ENCODE measurements at places on chromosomes 5 and 9. TPM values are rescaled to one million over a fixed set of nuclear protein-coding genes. Genes with fewer than 3 reads are reported as not detected.

DNA sequence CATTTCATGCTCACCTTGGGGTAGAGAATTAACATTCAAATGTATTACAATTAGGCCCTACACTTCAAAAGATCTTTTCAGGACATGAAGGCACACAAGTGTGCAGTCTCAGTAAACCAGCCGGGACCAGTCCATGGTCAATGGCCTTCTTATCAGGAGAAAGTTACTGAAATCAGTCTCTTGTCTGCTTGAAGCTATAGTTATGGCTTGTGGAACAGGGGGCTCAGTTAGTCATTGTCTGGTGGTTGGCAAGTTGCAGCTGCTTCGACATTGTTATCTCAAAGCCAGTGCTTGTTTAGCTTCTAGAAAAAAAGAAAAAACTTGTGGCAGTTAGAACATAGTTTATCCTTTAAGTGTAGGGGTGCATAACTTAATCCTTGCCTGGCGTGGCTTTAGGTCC lies 213.1 kb upstream of the ACO1 start:
- no peaks in the 10 kb centered on the region for H3K4me1 ChIP-seq
- H3K36me3 ChIP-seq, result no peaks in the 10 kb centered on the region
- H3K27me3 ChIP-seq, result no peaks in the 10 kb centered on the region
- no peak for DNase-seq
- no peak overlapping the region for H3K27ac ChIP-seq

- H3K36me3 ChIP-seq, result no peaks in the 10 kb centered on the region
- H3K4me1 ChIP-seq, result no peaks in the 10 kb centered on the region
- H3K27ac ChIP-seq, result no peak overlapping the region
- H3K27me3 ChIP-seq, result no peaks in the 10 kb centered on the region
- H3K4me3 ChIP-seq, result no peak overlapping the region
Observed at GRCh38 chr9:101242651-101243050, 142.2 kb downstream of the BAAT start.

- no peaks in the 10 kb centered on the region for H3K36me3 ChIP-seq
- H3K4me1 ChIP-seq, result peaks cover 10% of the 10 kb centered on the region
- H3K27me3 ChIP-seq, result no peaks in the 10 kb centered on the region
- H3K27ac ChIP-seq, result no peak overlapping the region
Observed at GRCh38 chr5:54013556-54014194, 296.7 kb downstream of the ARL15 start.

SELENOP gene
- 17.0 TPM for total RNA-seq

TTC16 gene
- not detected for total RNA-seq

GRCh38 chr5:2044041-2044440 lies 161.3 kb upstream of the IRX4 start:
- DNase-seq, result no peak
- no peak overlapping the region for H3K4me3 ChIP-seq
- H3K27ac ChIP-seq, result no peak overlapping the region
- no peaks in the 10 kb centered on the region for H3K36me3 ChIP-seq
- H3K4me1 ChIP-seq, result no peaks in the 10 kb centered on the region
- no peaks in the 10 kb centered on the region for H3K27me3 ChIP-seq

DNA sequence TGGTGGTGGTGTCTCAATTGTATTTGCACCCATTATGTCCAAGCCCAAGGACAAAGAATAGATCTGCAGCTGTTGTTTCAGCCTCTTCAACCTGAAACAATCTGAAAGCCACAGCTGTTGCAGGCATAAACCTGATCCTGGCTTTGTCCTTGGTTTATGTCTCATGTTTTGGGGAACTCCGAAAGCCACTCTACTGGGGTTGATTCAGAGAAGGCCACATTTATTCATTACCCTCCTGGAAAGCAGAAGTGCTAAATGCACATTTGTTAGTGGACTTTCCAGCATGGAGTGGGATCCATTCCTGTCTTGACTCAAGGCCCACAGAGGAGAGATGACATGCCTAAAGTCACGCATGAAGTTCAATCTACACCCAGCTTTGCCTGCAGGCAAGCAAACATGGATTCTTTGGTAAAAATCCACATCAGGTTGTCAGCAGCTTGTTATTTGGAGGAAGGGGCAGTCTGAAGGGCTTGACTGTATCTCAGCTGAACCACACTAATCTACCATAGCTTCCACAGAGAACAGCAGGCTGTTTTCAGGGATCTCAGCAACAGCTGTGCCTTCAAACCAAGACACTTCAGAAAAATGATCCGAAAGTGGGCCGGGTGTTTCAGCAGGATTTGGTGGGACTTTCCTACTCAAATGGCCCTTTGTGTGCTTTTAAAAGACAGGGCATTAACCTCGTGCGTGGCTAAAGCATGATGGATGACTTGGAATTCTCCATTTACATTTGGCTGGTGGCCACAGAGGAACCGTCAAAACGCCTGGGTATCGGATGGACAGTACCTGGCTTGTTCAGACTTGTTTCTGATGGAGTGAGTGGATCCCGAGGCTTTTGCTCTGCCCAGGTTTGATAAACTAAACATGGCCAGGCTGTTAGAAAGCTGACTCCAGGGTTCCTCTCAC lies 36.2 kb upstream of the ADAM19 start:
- H3K36me3 ChIP-seq, result no peaks in the 10 kb centered on the region

SPAAR gene
- total RNA-seq, result not detected

DNA sequence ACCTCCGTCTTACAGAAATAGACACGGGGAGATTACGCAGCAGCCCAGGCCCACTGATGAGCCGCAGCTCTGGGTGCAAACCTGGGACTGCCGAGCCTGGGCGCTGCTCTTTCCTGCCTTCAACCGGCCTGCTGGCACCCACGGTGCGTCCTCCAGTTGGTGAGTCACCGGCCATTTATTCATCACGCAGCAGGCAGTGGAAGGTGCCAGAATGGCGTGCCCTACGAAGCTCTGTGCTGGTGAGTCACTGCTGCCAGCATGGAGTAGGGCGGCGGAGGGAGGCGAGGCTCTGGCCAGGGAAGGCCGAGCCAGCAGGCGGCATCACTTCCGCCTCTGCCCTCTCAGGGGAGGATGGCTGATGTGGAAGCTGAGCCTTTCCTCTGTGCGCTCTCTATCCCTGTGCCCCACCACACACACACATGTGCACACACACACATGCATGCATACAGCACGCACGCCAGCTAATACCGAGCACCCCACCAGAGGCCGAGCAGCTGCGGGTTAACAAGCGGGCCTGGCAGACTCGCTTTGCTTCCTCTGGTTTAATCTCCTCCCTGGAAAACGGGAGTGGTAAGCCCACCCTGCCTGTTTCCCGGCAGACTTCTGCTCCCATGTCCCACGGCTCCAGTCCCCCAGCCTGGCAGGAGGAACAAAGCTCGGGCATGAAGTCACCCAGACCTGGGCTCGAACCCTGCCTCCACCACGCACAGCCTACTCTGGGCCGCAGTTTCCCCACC lies 39.2 kb downstream of the OLFM1 start:
- H3K36me3 ChIP-seq, result no peaks in the 10 kb centered on the region
- no peaks in the 10 kb centered on the region for H3K4me1 ChIP-seq
- no peak for DNase-seq
- no peak overlapping the region for H3K27ac ChIP-seq
- no peak overlapping the region for H3K4me3 ChIP-seq
- H3K27me3 ChIP-seq, result no peaks in the 10 kb centered on the region

GRCh38 chr9:121838746-121839669 lies 187.6 kb downstream of the DAB2IP start:
- no peaks in the 10 kb centered on the region for H3K27me3 ChIP-seq
- DNase-seq, result peak; percentile 49
- H3K27ac ChIP-seq, result no peak overlapping the region
- no peaks in the 10 kb centered on the region for H3K4me1 ChIP-seq
- no peaks in the 10 kb centered on the region for H3K36me3 ChIP-seq

SH2D3C gene
- total RNA-seq, result 6.4 TPM

C5orf24 gene
- 19.6 TPM for total RNA-seq

DNA sequence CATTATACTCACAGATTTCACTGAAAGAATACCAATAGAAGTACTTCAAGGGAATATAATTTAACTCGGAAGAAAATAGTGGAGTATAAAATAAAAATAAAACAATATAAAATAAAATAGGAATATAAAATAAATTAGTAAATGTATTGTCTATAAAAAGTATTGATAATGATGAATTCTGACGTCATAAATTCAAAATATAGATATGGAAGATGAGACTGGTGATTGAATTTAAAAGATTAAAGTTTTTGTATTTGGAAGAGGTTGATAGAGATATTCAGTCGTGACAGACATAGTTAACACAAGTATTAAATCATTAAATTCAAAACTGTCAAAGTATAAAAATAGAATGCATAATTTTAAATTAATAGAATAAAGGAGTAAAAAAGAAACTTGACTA lies 964.9 kb upstream of the C9orf72 start:
- H3K4me3 ChIP-seq, result no peak overlapping the region
- H3K36me3 ChIP-seq, result no peaks in the 10 kb centered on the region
- no peaks in the 10 kb centered on the region for H3K4me1 ChIP-seq
- no peak for DNase-seq
- H3K27ac ChIP-seq, result no peak overlapping the region
- no peaks in the 10 kb centered on the region for H3K27me3 ChIP-seq

- no peak overlapping the region for H3K27ac ChIP-seq
- peaks cover 8% of the 10 kb centered on the region for H3K4me1 ChIP-seq
- DNase-seq, result no peak
- H3K27me3 ChIP-seq, result no peaks in the 10 kb centered on the region
- H3K36me3 ChIP-seq, result no peaks in the 10 kb centered on the region
Observed at GRCh38 chr9:126932871-126933321, 18.3 kb downstream of the RALGPS1 start.

GRCh38 chr5:164345173-164345849 lies 839.9 kb downstream of the MAT2B start:
- H3K27ac ChIP-seq, result no peak overlapping the region
- no peaks in the 10 kb centered on the region for H3K27me3 ChIP-seq
- H3K36me3 ChIP-seq, result no peaks in the 10 kb centered on the region
- no peak for DNase-seq
- H3K4me3 ChIP-seq, result no peak overlapping the region
- no peaks in the 10 kb centered on the region for H3K4me1 ChIP-seq

DNA sequence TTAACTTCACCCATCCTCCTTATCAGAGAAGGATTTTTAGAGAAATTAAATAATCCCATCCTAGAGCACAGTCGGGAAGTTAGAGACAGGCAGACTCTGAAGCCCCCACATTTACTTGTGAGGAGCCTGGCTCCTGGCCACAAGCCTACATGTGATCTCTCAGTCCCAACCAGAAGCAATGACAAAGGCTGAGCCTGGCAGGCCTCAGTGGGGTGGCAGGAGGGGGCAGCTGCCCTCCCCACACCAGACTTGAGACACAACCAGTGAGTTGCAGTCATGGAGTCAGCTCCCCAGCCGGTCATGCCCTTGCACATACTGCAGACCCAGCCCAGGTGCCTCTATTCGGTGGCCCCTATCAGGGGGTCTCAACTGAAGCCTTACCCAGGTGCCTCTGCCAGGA lies 11.0 kb downstream of the NAIF1 start:
- no peak overlapping the region for H3K4me3 ChIP-seq
- H3K4me1 ChIP-seq, result no peaks in the 10 kb centered on the region
- no peaks in the 10 kb centered on the region for H3K36me3 ChIP-seq
- no peaks in the 10 kb centered on the region for H3K27me3 ChIP-seq
- no peak overlapping the region for H3K27ac ChIP-seq

- DNase-seq, result no peak
- no peak overlapping the region for H3K27ac ChIP-seq
- peaks cover 8% of the 10 kb centered on the region for H3K4me1 ChIP-seq
- no peaks in the 10 kb centered on the region for H3K36me3 ChIP-seq
- no peaks in the 10 kb centered on the region for H3K27me3 ChIP-seq
- H3K4me3 ChIP-seq, result no peak overlapping the region
Observed at GRCh38 chr5:137566780-137567179, 67.7 kb upstream of the SPOCK1 start.

DNA sequence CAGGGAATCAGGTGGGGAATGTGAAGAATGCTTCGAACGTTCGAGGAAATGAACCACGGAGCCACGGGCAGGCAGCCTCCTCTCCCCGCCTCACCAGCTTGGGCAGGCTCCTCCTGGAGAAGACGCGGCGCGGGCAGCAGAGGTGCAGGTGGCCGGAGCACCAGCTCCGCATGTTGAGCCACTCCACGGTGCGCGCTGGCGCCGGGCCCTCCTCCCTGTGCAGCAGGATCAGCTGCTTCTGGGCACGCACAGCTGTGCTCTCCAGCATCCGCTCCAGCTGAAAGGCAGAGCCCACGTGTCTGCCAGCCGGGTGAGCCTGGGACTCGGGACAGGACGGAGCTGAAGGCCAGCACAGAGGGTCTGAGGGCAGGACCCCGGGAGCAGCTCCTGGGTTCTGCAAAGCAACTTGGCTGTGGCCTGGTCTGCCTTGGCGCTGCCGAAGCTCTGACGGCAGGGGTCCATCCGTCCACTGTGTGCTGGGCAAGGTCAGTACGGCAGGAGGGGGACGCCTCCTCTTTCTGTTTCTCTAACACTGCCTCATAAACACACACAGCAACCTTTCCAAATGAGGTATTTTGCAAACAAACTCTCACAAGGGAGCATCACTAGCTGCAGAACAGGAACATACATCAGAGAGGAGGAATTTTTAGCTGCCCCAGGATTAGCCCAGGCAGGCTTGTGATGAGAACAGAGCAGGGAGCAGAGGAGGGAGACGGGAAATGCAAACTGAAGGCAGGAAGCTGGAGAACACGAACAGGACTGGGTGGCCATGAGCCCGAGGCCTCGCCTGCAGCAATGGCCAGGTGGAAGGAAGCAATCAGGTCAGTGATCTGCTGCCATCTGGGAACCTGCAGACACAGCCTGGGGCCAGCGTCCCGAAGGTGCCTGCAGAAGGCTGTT lies 20.1 kb upstream of the NSMF start:
- no peaks in the 10 kb centered on the region for H3K4me1 ChIP-seq
- no peaks in the 10 kb centered on the region for H3K27me3 ChIP-seq
- DNase-seq, result no peak

GRCh38 chr5:130651440-130651839 lies 513.6 kb downstream of the HINT1 start:
- H3K36me3 ChIP-seq, result no peaks in the 10 kb centered on the region
- H3K4me1 ChIP-seq, result peaks cover 2% of the 10 kb centered on the region
- no peak overlapping the region for H3K27ac ChIP-seq
- H3K27me3 ChIP-seq, result no peaks in the 10 kb centered on the region

- 0 out of 2 replicates have a peak, but pooled peaks cover 4% of the 10 kb centered on the region for H3K4me1 ChIP-seq
- DNase-seq, result no peak
- no peaks in the 10 kb centered on the region for H3K27me3 ChIP-seq
- H3K27ac ChIP-seq, result no peak overlapping the region
Observed at GRCh38 chr5:58786035-58786434, 203.2 kb downstream of the RAB3C start.

FRRS1L gene
- total RNA-seq, result 2.2 TPM

- H3K27me3 ChIP-seq, result no peaks in the 10 kb centered on the region
- peaks cover 5% of the 10 kb centered on the region for H3K4me1 ChIP-seq
- DNase-seq, result no peak
- no peaks in the 10 kb centered on the region for H3K36me3 ChIP-seq
- no peak overlapping the region for H3K27ac ChIP-seq
Observed at GRCh38 chr9:119289740-119290433, 79.3 kb downstream of the BRINP1 start.

GRCh38 chr5:6322163-6322713 lies 56.1 kb downstream of the MED10 start:
- no peak overlapping the region for H3K4me3 ChIP-seq
- no peaks in the 10 kb centered on the region for H3K27me3 ChIP-seq
- no peaks in the 10 kb centered on the region for H3K36me3 ChIP-seq
- H3K27ac ChIP-seq, result no peak overlapping the region

All from H1 (cell line).